NCI-H146 (cell line): ENCODE measurements at places on chromosomes 4 and X.

DNA sequence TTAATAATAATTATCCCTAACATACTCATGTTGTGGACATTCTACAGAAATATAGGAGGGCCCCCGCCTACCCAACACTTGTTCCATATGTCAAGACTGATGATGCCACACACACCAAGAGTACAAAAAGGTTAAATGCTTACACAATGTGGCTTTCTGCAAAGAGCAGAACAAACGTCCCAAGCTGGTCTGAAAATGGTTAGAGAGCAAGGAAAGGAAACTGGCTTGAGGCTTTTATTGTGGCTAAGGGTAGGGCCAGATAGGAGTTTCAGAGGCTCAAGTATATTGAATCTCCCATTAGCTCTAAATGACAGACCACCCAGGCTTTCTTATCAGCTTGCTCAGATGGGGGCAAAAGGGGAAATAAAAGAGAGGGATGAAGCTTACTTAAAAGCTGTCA, 134.1 kb upstream of the C1QTNF7 start:
- DNase-seq, result no peak

- no peak for DNase-seq
Observed at GRCh38 chrX:46456125-46456922, 88.9 kb downstream of the ZNF674 start.

- no peak for DNase-seq
Observed at GRCh38 chr4:38223782-38224236, 263.6 kb downstream of the PTTG2 start.

DNA sequence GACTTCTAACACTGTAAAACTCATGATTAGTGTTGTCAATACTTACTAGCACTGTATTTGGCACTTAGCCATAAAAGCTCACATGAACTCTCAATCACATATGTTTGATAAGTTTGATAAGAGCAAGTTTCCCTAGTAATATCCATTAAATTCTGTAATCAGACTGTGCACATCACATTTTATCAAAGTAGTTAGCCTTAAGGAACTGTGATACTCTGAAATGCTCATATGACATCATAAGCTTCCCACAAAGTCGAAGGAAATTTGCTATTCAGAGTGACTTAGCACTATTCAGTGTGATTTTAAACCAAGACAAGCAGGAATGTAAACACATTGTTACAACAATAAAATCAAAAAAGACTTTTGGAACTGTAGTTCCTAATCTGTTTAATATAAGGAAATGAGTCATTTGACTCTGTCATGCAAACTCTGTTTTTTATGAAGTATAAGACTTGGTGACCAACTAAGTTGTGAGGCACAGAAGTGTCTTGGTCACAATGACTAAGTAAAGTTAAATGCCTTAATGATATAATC, 6.7 kb downstream of the SLC7A11 start:
- no peak for DNase-seq

- DNase-seq, result no peak
Observed at GRCh38 chr4:48047896-48048295, 31.3 kb downstream of the NIPAL1 start.

GRCh38 chrX:54640103-54640690, 110.2 kb downstream of the GNL3L start:
- DNase-seq, result no peak

DNA sequence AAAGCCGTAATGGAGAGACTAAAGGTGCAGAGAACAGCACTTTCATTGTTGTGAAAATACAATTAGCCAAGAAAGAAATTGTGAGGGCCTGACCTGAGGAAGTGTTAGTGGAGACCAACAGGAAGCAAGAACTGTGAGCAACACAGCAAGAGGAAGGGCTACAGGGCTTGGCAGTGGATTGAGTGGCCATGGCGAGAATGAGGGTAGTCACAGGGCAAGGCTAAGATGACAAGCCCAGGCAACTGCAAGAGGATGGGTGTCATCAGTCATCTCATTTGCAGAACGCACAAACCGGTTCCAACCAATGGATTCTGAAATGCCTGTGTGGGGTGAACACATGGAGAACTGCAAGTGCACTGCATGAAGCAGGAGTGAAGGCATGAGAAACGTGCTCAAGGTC, 3.6 kb downstream of the SLC10A6 start:
- DNase-seq, result no peak

GRCh38 chr4:159137176-159137575, 34.3 kb downstream of the RAPGEF2 start:
- DNase-seq, result peak; percentile 84

DNA sequence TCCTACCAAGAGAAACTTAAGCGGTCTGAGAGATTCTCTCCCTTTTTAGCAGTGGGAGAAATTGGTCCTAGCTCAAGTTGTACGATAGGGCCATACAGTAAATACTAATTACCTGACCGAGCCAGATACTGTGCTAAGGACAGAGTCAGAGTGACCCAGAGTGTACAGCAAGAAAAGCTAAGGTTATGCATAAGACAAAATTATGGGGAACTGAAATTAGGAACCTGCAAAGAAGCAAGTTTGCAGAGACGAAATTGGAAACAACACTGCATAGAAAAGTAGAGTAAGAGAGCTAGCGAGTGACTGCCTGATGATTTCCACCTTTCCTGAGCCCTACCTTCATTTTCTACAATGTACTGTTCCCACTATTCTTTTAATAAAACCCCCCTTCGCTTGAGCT, 278.1 kb downstream of the NKX6-1 start:
- DNase-seq, result no peak

GRCh38 chrX:30635630-30636029, 17.6 kb upstream of the GK start:
- no peak for DNase-seq

DNA sequence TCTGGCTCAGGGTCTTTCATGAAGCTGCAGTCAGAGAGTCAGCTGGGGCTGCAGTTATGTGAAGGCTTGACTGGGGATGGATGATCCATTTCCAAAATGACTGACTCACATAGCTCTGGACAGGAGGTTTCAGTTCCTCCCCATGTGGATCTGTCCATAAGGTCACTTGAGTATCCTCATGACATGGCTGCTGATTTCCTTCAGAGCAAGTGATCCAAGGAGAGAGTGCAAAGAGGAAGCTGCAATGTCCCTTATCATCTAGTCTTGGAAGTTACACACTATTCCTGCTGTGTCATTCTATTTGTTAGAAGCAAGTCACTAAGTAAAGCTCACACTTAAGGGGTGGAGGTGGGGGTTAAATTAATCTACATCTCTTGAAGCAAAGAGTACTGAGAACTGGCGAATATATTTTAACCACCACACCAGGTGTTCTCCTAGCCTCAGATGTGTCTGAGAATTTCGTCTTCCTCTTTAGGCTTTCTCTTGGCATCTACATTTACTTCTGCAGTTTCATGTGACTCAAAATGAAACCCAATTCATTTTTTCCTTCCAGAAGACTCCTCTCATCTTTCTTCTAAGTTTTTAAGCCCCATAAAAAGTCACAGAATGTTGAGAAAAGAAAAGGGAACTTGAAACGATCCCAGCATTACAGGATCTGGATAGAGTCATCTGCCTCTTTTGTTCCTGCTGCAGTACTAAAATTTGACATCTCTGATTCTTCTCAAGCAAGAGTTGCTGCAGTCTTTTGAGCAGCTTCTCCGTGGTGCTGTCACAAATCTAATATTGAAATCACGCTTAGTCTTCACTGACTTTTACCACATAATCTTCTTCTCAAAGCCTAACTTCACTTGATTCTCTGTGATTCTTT, 3.8 kb upstream of the GRPR start:
- DNase-seq, result no peak

DNA sequence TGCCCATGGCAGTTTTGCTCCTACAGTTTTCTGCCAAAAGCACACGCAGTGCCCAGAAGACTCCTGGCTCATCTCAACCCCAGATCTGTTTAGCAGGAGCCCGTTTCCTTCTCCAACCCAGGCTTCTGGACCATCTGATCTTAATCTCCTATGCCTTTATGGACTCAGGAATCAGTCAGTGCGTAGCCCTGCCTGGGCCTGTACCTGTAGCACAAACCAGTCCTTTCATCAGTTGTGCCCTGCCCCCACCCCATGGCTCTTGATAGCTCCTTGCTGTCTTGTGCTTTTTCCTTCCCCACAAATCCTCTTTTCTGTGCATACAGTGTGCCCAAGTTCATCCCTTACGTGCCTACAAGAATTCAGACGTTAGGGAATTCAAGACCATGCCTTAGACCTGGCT, 1.5 kb downstream of the ZNF718 start:
- no peak for DNase-seq

DNA sequence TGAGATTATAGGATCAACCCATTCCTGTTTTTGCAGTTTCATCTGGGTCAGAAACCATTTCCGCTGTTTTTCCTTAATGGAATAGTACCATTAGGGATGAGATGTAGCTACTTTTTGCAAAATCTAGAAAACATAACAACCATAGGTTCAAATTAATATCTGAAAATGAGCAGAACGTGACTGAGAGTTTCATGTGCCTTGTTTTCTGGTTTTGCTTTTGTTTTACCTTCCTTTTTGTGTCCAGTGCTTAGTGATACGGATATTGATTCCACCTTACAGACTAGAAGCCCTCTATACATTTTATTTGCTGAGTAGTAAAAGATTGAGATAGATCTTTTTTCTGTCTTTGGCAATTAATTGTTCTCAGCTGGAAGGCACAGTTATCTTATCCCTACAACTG, 46.5 kb downstream of the SNX25 start:
- no peak for DNase-seq

GRCh38 chr4:39324897-39325613, 41.1 kb downstream of the RFC1 start:
- no peak for DNase-seq

DNA sequence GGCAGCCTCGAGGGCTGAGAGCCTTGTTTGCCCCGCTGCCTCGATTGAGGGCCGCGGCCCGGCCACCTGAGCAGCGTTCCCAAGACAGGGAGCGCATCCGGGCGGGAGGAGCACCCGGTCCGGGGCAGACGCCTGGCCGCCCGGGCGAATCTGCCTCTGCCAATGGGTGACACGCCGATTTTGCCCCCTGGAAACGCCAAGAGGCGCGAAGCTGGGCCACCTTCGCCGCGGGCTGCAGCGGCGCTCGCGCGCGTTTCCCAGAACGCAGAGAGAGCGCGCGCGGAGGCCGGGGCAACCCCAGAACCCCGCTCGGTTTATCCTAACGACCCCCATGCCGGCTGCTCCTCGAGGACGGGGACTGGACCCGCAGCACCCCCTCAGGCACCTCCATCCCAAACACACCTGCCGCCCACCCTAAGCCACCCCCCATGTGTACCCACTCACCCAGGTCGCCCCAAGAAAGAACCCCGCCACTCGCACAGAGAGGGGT, 575 bp downstream of the MAP7D2 start:
- DNase-seq, result peak; percentile 63

- peak; percentile 26 for DNase-seq
Observed at GRCh38 chrX:47483306-47484268, 565 bp upstream of the ZNF41 start.

DNA sequence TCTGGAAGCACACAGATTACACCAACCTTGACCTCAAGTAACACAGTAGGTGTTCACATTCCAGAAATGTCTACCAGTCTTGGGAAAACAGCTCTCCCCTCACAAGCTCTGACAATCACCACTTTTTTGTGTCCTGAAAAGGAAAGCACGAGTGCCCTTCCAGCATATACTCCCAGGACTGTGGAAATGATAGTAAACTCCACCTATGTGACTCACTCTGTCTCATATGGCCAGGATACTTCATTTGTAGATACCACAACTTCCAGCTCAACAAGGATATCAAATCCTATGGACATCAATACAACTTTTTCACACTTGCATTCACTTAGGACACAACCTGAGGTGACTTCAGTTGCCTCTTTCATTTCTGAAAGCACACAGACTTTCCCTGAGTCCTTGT, 46.9 kb downstream of the ADGRG4 start:
- DNase-seq, result no peak

DNA sequence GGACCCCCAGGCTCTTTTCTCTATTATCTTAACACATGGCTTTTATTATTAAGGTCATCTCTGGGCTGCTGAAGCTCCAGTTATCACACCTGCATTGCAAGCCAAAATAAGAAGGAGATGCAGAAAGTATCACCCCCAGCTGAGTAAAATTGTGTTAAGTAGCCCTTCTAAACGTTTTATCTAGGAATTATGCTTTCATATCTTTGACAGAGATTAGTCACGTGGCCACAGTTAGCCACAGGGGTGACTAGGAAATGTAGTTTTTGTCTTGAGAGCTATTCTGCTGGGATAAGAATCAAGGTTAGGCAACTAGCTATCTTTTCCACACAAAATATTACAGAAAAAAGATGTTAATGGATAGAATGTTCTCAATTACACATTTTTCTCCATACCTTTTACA, 102.1 kb downstream of the ANXA3 start:
- no peak for DNase-seq

DNA sequence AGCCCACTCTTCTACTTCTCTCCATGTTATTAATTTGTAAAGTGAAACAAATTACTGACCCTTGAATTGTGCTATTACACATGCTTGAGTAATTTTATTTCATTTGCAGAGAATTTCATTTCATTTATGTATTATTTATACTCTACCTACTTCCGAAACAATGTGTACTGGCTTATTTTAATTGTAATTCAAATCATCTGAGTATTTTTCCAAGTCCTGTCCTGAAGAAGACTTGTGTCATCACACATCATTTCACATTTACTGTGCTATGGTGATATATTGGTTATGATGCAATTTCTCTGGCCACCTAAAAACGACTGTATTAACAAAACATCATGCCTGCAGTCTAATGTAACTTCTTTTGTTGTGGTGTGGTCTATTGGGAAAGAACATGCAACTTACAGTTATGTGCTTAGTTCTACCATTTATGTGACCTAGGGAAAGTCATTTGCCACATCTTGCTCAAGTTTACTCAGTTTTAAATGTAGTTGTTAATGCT, 384.5 kb downstream of the RPA4 start:
- no peak for DNase-seq

GRCh38 chr4:54315561-54316538, 86.8 kb downstream of the PDGFRA start:
- no peak for DNase-seq

DNA sequence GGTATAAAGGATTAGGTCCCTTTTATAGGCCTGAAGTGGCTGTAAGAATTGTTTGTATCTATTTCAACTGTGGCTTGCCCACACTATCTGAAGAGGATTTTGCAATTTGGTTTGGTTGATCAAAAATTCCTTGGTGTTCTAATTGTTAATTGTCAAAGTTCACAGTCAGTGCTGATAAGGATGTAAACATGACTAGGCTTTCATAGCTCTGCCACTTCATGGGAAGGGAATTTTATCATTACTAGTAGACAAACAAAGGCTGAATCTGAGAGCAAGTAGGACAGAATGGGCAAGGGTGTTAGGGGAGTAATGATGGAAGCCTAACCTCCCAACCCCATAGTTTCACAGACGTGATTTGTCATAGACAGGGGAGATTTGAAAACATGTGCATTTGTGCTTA, 1131.7 kb downstream of the SH3BGRL start:
- no peak for DNase-seq

GRCh38 chr4:116469582-116469981, 615.8 kb downstream of the TRAM1L1 start:
- no peak for DNase-seq

- DNase-seq, result no peak
Observed at GRCh38 chr4:190020790-190021717, 6.0 kb downstream of the FRG2 start.

GRCh38 chr4:20065952-20066351, 185.8 kb upstream of the SLIT2 start:
- DNase-seq, result no peak
